ENCODE measurements at places on chromosomes 3 and 15. TPM values are rescaled to one million over a fixed set of nuclear protein-coding genes. Genes with fewer than 3 reads are reported as not detected.

THUMPD3 gene
- total RNA-seq: 10.3 TPM

PRR23B gene
- not detected for total RNA-seq

PDCD10 gene
- total RNA-seq: 42.2 TPM

PEAK1 gene
- 35.4 TPM for total RNA-seq

KNL1 gene
- total RNA-seq: 8.8 TPM

SOX14 gene
- not detected for total RNA-seq

HEXA gene
- 141 TPM for total RNA-seq

SEMA3G gene
- total RNA-seq: under 0.01 TPM

THAP10 gene
- total RNA-seq: 2.1 TPM

TNFSF10 gene
- total RNA-seq: 0.36 TPM

KBTBD13 gene
- total RNA-seq: not detected

LNP1 gene
- total RNA-seq: 2.9 TPM

CASR gene
- not detected for total RNA-seq

ALS2CL gene
- total RNA-seq: 0.32 TPM

GPR156 gene
- total RNA-seq: 0.49 TPM

ITIH1 gene
- not detected for total RNA-seq

CCR3 gene
- not detected for total RNA-seq

ANKUB1 gene
- not detected for total RNA-seq

FBXO40 gene
- not detected for total RNA-seq

PPP2R3A gene
- total RNA-seq: 12.3 TPM

CEP70 gene
- 7.3 TPM for total RNA-seq

TNFAIP8L3 gene
- total RNA-seq: 3.8 TPM

FYCO1 gene
- total RNA-seq: 11.2 TPM

Data from cardiac atrium fibroblast (primary cell).